Epithelial cell of proximal tubule (primary cell): ENCODE measurements at places on chromosomes 2 and 18. TPM values are rescaled to one million over a fixed set of nuclear protein-coding genes. Genes with fewer than 3 reads are reported as not detected.

Gene HOXD3
- total RNA-seq, result 8.2 and 9.4 TPM in 2 replicates

DNA sequence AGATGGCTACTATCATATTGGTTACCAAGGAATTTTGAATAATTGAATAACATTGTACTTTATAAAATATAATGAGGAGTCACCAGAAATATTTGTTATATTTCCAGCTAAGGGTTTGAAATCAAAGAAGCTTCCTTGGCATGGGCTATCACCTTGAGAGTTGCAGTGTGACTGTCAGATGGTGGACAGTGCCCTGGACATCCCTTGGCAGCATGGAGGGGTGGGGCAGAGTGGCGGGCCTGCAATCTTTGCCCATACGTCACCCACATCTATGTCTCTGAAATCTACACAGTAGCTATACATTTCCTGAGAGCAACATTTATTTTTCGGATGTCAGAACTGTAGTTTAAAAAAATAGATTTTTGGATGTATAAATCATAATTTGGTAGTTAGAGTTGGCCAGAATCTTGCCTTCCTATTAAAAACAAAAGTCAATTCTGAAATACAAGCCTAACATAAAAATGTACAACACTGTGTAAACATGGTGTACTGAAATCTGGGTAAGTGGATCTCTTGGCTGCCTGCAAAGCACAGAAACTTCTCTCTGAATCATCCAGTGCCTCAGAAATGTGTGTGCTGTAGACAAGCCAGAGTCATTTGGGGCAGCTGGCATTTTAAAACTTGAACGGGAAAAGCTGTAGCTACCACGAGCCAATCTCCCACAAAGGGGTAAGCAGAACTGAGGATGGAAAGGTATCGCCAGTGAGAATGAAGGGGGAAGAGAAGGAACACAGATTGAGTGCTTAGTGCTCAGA is 124.2 kb upstream of the ARHGAP28 start:
- no peak for DNase-seq

- DNase-seq, result no peak
Observed at GRCh38 chr2:48695991-48696390, 59.5 kb downstream of the LHCGR start.

DNA sequence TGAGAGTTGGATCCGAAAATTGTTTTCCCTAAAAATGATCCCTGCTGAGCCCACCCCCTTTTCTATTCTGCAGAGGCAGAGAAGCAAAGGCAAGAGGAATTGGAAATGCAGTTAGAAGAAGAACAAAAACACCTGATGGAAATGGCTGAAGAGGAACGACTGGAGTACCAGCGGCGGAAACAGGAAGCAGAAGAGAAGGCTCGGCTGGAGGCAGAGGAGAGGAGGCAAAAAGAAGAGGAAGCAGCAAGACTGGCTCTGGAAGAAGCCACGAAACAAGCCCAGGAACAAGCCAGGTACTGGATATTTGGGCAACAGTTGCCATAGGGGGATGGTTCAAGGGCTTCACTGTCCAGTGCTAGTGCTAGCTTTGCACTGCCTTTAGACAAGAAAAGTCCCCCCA is 41.7 kb downstream of the SUMO1 start:
- DNase-seq, result no peak

- DNase-seq, result no peak
Observed at GRCh38 chr18:77949355-77949973, 699.8 kb downstream of the GALR1 start.
